ENCODE measurements at places on chromosomes 2 and 18.

- DNase-seq = no peak
These were observed 105.8 kb upstream of the MYCN start for GRCh38 chr2:15834381-15835031.

GRCh38 chr2:233470839-233471238 is 95.7 kb downstream of the USP40 start:
- DNase-seq = no peak

DNA sequence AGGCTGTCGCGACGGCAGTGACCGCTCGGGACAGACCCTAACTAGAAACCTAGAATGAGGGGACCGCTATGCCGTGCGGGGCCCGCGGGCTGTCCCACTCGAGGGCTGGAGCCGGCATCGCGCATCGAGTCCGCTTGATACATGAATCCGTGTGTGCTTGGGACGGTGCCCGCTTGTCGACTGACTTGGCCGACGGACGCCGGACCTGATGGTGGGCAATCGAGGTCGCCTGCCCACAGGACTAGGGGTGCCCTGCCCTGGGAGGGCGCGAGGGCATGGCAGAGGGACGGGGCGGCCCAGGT is 749 bp upstream of the PTMA start:
- DNase-seq = no peak

DNA sequence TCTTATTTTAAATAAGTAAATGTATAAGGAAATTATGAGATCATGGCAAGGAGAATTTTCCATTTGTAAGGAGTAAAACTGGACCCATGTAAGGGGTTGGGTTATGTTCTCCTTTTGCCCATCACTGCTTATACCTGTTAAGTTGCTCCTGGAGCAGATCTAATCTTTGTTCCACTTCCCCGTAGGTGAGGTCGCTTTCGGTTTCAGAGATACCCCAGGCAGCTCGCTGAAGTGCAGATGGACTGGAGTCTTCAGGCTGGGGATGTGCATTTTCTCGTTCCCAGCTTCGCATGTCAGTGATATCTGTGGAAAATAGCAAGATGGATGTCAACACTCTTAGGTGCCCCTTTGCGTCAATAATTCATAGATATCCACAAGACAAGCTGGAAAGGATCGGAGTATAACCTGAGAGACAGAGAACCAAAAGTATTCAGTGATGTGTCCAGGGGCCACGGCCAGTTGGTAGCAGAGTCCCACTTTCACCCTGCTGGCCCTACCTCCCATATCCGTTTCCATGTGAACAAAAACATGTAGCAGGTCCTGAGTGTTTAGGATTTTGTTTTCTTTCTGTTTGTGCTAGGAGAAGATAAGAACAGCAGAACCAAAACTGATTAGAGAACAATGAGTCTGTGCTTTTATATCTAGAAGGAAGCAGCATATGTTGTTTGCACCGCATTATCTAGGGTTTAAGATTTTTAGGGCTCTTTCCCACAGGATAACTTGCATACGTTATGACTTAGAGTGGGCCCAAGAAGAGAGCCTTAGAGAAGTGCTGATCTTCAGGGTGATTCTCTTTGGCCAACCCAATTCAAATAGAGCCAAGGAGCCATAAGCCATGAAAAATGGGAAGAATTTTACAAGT is 36.0 kb downstream of the GCA start:
- no peak for DNase-seq

DNA sequence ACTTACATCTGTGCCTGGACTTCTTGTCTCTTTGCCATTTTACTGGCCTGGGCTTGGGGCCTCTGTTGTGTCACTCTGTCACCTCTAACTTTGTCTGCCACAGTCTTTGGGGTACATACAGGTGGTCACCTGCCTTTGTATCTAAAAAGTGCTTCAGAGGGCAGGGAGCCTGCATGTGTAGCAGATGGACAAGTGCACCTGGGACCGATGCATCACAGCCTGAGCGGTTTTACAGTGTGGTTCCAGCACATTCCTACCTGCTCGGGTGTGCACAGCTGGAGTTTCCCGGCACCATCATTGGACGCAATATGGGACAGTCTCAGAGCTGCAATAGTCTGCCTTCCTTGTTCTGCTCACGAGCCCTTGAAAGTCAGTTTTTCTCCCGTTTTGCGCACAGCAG is 249.8 kb upstream of the RAB12 start:
- no peak for DNase-seq

DNA sequence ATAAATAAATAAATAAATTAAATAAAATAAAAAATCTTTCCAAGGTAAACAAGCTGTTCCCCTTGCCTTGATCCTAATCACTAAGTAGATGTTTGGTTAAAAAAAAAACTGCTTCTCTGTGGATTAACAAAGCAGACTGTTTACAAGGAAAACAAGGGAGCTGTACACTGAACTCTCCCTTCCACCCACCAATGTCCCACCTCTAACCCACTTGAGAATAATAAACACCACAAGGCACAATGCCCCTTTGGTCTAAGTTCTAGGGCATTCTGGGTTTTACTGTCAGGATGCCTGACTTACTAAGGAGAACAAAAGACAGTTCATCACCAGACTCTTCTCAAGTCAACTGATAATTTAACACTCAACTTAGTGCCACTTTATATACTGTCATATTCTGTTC is 83.5 kb downstream of the NCKAP1 start:
- no peak for DNase-seq

DNA sequence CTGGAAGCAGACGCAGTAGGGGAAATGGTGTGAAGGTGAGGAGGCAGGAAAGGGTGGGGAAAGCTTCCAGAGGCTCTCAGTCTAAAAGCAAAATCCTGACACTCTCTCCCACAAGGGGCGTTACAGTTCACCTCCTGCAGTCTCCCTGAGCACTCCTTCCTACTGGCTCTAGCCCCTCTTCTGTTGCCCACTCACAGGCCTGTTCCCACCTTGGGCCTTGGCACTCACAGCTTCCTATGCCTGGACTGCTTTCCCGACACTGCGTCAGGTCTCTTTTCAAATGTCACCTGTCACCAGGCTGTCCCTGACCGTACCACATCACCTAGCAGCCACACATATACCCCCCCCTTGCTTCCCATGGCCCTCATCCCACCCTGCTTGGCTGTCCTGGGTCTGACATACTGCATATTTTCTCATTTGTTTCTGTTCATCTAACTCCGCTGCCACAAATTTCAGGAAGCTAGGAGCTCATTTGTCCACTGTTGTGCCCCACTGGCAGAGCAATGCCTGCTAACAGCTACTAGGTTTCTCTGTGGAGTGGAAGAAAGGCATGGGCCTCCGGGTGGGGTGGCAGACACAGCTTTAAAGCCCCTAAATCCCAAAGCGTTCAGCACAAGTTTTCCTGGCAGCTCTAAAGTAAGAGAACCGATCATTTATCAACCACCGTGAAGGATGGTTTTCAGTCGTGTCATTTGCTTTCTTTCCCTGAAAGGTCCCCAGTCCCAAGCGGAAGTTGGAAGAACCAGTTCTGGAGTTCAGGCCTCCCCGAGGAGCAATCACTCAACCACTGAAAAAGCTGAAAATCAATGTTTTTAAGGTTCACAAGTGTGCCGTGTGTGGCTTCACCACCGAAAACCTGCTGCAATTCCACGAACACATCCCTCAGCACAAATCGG is 118.8 kb downstream of the ZNF532 start:
- no peak for DNase-seq

DNA sequence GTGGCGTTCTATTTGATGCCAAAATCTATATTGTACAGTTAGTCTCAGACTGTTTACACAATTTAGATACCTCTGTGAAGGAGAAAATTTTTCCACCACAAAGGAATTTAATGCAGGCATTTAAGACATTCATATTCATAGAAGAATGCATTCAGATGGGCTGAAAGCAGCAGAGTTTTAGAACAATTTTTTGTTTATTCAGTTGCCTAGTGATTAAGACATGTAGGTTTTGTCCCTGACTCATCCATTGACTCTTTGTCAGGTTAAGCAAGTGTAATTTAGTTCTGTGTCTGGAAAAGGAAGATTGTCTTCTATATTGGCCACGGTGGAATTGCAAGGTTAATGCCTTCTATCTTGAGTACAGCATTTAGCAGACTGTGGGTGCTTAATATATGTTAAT is 515.0 kb downstream of the PARD3B start:
- no peak for DNase-seq

- DNase-seq = no peak
These were observed 53.1 kb downstream of the EHD3 start for GRCh38 chr2:31286961-31287550.

DNA sequence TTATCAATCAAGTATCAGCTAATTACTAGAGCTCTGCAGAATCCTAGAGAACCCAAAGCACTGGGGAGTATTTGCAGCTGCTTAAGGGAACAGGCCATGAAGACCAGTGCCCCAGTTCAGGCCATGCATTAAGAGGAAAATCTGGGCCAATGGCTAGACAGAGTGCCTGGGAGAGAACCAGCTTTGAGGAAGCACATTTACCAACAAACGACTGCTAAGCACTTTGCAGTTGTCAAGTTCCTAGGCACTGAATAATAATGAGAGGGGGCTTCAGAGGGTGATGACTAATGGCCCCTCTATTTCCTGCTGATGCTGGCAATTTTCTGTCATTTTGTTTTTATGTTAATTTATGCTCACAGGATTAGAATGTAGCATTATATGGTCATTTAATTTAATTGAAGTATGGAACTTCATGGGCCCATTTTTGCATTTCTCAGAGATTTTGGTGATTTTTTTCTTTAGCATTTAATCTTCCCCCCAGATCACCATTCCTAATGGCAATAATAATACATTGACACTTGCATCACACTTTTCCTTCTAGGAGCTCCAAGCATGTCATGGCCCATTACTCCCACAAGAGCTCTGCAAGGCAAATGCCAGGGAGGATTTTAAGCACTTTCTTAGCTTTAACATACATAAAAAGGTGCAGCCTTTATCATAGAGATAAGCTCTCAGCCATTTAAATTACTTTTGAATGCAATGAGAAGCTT is 147.7 kb upstream of the SPATS2L start:
- no peak for DNase-seq

- no peak for DNase-seq
These were observed 17.7 kb downstream of the MRO start for GRCh38 chr18:50802141-50802540.

GRCh38 chr2:240640939-240641338 is 15.7 kb downstream of the GPR35 start:
- DNase-seq = no peak

GRCh38 chr2:16513626-16514025 is 152.0 kb downstream of the CYRIA start:
- DNase-seq = no peak

DNA sequence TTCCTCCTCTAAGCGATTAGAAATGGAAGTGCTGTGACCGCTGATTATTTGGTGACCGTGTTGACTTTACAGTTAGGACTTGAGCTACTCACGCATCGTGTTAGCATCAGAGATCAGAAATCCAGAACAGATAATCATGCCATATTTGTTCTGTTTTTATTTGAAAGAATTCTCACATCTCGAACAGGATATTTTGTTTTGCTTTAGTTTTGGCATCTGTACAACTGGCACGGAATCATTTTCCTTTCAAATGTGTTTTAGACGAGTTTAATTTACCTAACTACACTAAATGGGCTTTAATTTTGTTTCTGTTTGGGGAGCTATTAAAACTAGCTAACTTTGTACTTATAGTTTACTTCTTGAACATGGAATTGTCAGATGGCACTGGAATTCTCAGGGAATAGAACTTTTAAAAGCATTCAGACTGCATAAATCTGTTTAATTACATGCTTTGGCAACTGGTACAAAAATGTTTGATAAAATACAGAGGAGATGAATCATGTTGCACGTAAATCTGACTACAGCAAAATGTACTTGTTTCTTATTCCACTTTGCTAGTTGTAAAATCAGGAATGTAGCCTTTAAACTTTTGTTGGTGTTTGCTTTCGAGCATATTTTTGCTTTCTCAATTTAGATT is 1.4 kb downstream of the ITPRID2 start:
- no peak for DNase-seq

DNA sequence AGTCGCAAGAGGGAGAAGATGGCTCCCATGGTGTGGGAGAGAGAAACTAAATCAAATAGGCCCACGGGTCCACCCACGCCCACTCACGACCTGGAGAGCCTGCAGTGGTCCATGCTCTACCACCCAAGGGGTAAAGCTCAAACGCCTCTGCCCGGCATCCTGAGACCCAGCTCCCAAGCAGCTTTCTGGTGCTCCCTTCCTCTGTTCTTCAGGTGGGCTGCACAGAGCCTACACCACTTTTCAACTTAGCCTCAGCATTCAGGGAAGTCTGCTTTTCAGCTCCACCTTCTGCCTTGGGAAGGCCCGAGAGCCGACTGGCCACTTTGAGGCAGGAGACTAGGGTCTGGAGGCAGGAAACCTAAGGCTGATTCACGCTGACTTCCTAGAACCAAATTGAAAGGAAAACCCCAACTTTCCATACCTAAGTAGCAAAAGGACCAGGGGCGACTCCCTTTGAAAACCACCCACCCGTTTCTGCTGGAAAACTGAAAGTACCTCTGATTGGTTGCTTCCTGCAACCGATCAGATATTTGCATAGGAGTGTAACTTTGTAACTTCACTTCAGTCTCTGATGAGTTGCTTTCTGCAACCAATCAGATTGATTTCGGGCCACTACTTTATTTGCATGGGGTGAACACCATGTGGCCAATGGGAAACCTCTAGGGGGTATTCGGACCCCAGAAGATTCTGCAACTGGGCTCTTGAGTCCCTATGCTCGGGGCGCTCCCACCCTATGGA is 26.8 kb upstream of the SPATA3 start:
- DNase-seq = no peak

DNA sequence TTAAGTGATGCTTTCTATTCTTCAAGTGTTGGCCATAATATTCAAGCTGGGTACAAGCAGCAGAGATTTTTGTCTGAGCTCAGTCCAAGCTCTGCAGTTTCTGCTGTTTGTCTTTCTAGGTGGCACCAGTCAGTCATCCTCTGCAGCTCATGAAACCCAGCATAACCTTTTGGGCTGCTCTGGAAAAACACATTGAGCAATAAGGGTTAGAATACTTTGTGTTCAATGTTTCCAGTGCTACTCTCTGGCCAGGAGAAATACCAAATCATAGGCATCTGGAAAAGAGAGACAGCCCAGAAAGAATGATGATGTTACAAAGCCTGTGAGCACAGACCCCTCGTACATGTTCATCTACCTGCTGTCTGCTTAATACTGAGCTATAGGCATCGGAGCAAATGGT is 19.5 kb upstream of the WIPF1 start:
- DNase-seq = no peak

DNA sequence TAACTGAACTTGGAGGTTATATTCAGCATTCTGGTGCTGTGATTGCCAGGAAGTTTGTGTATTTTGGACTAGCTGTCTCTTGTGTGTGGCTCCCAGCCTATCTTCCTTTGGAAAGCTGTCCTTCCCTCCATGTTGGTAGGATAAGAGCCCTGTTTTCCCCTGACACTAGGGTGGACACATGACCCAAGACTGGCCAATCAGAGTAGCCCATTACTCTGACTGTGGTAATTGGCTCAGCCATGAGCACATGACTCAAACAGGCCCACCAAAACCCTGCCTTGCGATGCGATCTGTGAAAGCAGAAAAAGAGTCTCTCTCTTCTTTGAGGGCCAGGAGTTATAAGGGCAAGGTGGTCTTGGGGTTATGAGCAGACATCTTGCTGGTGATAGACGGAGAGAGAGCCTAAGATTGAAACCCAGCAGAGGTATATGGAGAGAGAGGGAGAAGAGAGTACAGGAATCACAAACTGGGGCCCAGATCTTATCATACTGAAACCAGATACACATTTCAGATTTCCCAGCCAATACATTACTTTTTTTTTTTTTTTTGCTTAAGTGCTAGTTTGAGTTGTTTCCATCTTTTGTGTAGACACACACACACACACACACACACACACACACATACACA is 45.3 kb upstream of the SERPINE2 start:
- no peak for DNase-seq

GRCh38 chr2:30680121-30680520 is 127.1 kb downstream of the CAPN13 start:
- DNase-seq = no peak

GRCh38 chr18:398935-399630 is 101.4 kb downstream of the COLEC12 start:
- no peak for DNase-seq

Measured in cerebellum (tissue), 4 donors.